ENCODE measurements at places on chromosomes 2 and 18. TPM values are rescaled to one million over a fixed set of nuclear protein-coding genes. Genes with fewer than 3 reads are reported as not detected.

- H3K4me1 ChIP-seq, result peaks cover 4% of the 10 kb centered on the region
- no peak overlapping the region for H3K27ac ChIP-seq
- no peak overlapping the region for H3K4me3 ChIP-seq
- peaks cover 4% of the 10 kb centered on the region for H3K36me3 ChIP-seq
- DNase-seq, result no peak
Measured at GRCh38 chr2:196989496-196989895, 63.0 kb upstream of the PGAP1 start.

GRCh38 chr2:75608684-75609333 is 37.8 kb upstream of the MRPL19 start:
- no peak overlapping the region for H3K27ac ChIP-seq
- no peaks in the 10 kb centered on the region for H3K27me3 ChIP-seq
- peaks cover 16% of the 10 kb centered on the region for H3K4me1 ChIP-seq
- peak; percentile 68 for DNase-seq
- no peaks in the 10 kb centered on the region for H3K36me3 ChIP-seq

DNA sequence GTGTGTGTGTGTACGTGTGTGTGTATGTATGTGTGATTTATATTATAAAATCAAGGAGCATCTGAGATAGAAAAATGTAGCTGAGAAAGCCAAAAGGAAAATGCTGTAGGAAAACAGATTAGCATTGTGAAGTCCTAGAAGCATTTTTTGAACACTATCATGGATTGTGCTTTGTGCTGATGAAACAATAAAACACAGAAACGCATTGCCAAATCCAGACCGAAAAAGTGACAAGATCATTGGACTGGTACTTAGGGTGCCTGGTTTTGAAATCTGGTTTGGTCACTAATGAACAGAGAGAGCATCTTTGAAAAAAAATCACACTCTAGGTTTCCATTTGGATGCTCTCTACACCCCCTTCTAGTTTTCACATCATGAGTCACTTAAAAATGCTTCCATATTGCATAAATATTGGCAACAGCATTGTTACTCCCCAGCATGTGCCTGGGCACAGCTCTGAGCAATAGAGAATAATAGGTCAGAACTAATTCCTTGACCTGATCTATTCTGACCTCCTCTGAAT is 214.6 kb upstream of the LRRTM1 start:
- no peaks in the 10 kb centered on the region for H3K4me1 ChIP-seq
- no peak overlapping the region for H3K4me3 ChIP-seq
- no peak for DNase-seq

DNA sequence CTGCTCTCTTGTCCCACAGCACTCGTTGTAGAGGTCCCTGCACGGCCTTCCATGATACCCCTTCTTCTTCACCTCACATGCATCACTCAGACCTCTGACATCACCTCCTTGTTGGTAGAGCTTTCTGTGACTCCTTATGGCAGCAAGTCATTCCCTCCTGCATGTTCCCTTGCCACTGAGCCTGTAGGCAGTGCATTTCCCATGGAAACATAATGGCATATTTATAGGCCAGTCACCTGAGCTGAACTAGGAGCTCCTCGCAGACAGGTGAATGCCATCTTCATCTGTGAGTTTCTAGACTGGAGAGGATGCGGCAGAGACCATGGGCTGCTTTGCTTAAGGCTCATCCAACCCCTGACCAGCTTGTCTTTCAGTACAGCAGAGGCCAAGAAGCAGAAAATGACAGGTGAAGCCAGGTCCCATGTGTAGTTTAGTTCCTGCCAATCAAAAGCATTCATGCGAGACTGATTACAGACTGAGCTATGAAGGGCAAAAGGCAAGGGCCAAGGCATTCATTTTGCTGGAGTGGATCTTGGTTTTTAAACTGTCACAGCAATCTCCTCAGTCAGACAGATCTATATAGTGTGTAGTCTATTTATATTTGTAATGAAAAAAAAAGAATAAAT is 59.4 kb upstream of the NEDD4L start:
- no peak overlapping the region for H3K27ac ChIP-seq
- no peak overlapping the region for H3K4me3 ChIP-seq
- H3K4me1 ChIP-seq, result peaks cover 8% of the 10 kb centered on the region
- H3K27me3 ChIP-seq, result no peaks in the 10 kb centered on the region
- no peak for DNase-seq
- H3K36me3 ChIP-seq, result no peaks in the 10 kb centered on the region

- no peak for DNase-seq
- H3K4me1 ChIP-seq, result no peaks in the 10 kb centered on the region
Measured at GRCh38 chr2:125330133-125330532, 1305.0 kb downstream of the CNTNAP5 start.

- H3K27ac ChIP-seq, result no peak overlapping the region
- H3K36me3 ChIP-seq, result no peaks in the 10 kb centered on the region
- no peaks in the 10 kb centered on the region for H3K27me3 ChIP-seq
- peak; percentile 72 for DNase-seq
- no peak overlapping the region for H3K4me3 ChIP-seq
- no peaks in the 10 kb centered on the region for H3K4me1 ChIP-seq
Measured at GRCh38 chr18:11553098-11553940, 56.1 kb upstream of the SLC35G4 start.

GRCh38 chr2:119068154-119068725 is 90.3 kb downstream of the C1QL2 start:
- H3K36me3 ChIP-seq, result no peaks in the 10 kb centered on the region
- H3K4me3 ChIP-seq, result no peak overlapping the region
- no peaks in the 10 kb centered on the region for H3K4me1 ChIP-seq
- no peak overlapping the region for H3K27ac ChIP-seq
- DNase-seq, result no peak

DNA sequence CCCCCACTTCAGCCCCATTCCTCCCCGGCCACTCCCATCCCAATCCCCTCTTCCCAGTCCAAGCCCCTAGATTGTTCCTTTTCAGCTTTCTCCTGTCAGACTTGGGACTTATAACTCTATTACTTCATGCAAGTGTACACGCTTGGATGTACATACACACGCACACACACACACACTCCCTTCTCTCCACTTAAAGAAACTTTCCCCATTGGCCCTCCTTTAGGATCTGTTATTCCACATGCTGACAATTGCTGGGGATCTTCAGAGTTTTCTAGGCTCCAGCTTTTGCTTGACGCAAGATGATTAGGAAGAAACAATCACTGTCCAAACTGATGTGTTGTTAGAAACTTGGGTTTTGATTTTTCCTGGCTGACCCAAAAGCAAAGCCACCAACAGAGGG is 75.4 kb downstream of the CDK15 start:
- no peaks in the 10 kb centered on the region for H3K36me3 ChIP-seq
- peak; percentile 69 for DNase-seq
- H3K4me3 ChIP-seq, result no peak overlapping the region

- DNase-seq, result no peak
- H3K36me3 ChIP-seq, result no peaks in the 10 kb centered on the region
- no peaks in the 10 kb centered on the region for H3K27me3 ChIP-seq
- H3K4me3 ChIP-seq, result no peak overlapping the region
Measured at GRCh38 chr2:54206596-54206995, 49.4 kb downstream of the TSPYL6 start.

DNA sequence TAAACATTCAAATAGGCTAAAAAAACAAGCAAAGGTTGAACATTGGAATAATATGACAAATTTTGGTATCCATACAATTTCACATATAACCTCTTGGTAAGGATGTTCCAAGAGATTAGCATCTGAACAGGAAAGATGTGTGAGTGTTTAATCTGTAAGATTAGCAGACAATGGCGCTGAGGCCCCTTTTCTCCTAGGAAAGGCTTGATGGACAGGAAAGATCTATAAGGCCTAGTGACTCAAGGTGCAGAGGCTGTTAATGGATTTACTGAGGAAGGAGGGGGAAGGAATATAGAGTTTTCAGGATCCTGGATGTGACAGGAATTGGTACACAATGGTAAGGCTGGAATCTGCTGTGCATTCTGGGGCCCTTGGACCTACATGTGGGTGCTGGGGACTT is 48.1 kb upstream of the SMAD2 start:
- DNase-seq, result no peak
- H3K27ac ChIP-seq, result no peak overlapping the region
- no peaks in the 10 kb centered on the region for H3K27me3 ChIP-seq

- H3K27me3 ChIP-seq, result peaks cover 13% of the 10 kb centered on the region
- H3K4me1 ChIP-seq, result no peaks in the 10 kb centered on the region
Measured at GRCh38 chr2:467543-467891, 179.6 kb upstream of the ALKAL2 start.

- H3K27ac ChIP-seq, result no peak overlapping the region
- DNase-seq, result no peak
- H3K27me3 ChIP-seq, result peaks cover 3% of the 10 kb centered on the region
- H3K4me1 ChIP-seq, result peaks cover 10% of the 10 kb centered on the region
Measured at GRCh38 chr18:12409469-12409868, 1.7 kb downstream of the PRELID3A start.

GRCh38 chr2:169767243-169767888 is 31.3 kb upstream of the SSB start:
- H3K4me3 ChIP-seq, result no peak overlapping the region
- DNase-seq, result peak; percentile 74
- peaks cover 19% of the 10 kb centered on the region for H3K27me3 ChIP-seq
- no peak overlapping the region for H3K27ac ChIP-seq

GRCh38 chr18:36889742-36890141 is 60.8 kb downstream of the KIAA1328 start:
- H3K4me3 ChIP-seq, result no peak overlapping the region
- H3K36me3 ChIP-seq, result no peaks in the 10 kb centered on the region
- no peak for DNase-seq
- H3K27me3 ChIP-seq, result no peaks in the 10 kb centered on the region
- H3K27ac ChIP-seq, result no peak overlapping the region

DNA sequence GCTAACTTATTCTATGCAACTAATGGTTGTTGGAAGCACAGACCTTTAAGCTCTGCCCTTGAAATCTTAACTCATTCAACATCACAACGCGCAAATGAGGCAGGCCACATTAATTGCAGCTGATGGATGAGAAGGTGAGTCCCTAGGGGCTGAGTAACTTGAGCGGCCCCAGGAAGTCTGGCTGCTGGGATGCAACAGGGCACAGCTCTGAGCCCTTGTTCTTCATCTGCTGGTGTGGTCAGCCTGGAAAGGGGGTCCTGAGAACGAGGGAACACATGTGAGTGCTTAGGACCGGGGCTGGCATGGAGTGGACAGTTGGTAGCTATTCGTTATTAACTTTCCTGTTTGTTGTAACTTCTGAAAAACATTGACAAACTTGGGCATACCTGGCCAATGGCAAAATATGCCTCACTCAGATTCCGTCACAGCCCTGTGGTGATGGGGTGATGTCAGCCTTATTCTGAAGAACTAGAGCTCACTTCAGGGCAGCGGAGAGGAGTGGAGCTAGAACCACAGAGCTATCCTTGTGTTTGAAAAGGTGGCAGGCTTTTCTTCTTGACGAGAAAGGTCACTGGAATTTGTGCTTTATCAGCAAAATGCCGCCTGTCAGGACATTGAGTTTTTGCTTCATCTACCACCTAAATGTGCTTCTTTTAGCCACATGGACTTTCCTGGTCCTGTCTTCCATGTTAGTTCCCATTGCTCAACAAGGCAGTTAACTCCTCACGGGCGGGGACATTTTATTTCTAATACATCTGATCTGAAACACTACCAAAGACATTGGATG is 145.9 kb upstream of the FHL2 start:
- no peak overlapping the region for H3K27ac ChIP-seq
- H3K27me3 ChIP-seq, result peaks cover 3% of the 10 kb centered on the region
- no peak overlapping the region for H3K4me3 ChIP-seq
- H3K36me3 ChIP-seq, result no peaks in the 10 kb centered on the region

DNA sequence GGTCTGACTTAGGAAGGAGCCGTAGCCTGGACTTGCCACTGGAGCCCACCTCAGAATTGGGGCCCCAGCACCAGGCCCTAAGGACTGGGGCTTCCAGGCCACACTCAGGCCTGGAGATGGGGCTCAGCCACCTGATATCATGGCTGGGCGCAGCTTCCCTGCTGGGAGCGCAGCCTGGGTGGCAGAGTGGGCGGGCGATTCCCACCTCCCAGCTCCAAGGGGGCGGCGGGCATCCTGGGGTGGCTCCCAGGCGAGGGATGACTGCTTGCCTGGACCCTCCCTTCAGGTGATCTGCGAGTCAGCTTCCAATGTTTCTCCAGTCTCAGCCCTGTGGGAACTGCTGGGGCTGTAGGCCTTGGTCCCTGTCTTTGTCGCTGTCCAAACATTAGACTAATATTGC is 20.1 kb downstream of the GPR35 start:
- H3K27ac ChIP-seq, result no peak overlapping the region
- peaks cover 13% of the 10 kb centered on the region for H3K27me3 ChIP-seq
- no peak for DNase-seq
- no peaks in the 10 kb centered on the region for H3K36me3 ChIP-seq

DNA sequence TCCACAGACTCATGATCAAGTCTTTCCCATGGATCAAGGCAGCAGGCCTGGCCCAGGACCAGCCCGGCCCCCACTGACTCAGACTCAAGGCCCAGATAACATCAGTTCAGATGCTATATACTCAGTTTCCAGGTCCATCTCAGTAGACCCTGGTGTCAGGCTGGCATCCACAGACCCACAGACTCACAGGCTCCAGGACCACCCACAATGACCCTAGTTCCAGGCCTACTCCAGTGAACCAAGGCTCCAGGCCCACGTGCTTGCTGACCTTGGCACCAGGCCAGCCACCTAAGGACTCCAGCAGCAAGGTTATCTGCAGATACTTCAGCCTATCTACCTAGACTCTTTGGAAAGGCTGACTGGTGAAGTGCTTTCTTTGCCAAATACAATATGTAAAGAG is 51.0 kb downstream of the KCNH7 start:
- H3K36me3 ChIP-seq, result no peaks in the 10 kb centered on the region
- no peaks in the 10 kb centered on the region for H3K27me3 ChIP-seq
- H3K4me1 ChIP-seq, result no peaks in the 10 kb centered on the region
- H3K27ac ChIP-seq, result no peak overlapping the region

GRCh38 chr2:120638450-120638849 is 97.2 kb upstream of the GLI2 start:
- no peak overlapping the region for H3K27ac ChIP-seq
- H3K36me3 ChIP-seq, result no peaks in the 10 kb centered on the region
- no peak overlapping the region for H3K4me3 ChIP-seq
- H3K4me1 ChIP-seq, result peaks cover 7% of the 10 kb centered on the region
- no peaks in the 10 kb centered on the region for H3K27me3 ChIP-seq
- no peak for DNase-seq

GRCh38 chr2:26561918-26562810 is 79.0 kb downstream of the CIB4 start:
- H3K4me1 ChIP-seq, result peaks cover 9% of the 10 kb centered on the region
- H3K27ac ChIP-seq, result no peak overlapping the region
- peaks cover 6% of the 10 kb centered on the region for H3K27me3 ChIP-seq
- DNase-seq, result peak; percentile 88

- no peaks in the 10 kb centered on the region for H3K27me3 ChIP-seq
- no peak overlapping the region for H3K4me3 ChIP-seq
- no peak overlapping the region for H3K27ac ChIP-seq
Measured at GRCh38 chr2:83967854-83968253, 491.2 kb downstream of the SUCLG1 start.

GRCh38 chr2:25055376-25055920 is 13.6 kb downstream of the EFR3B start:
- H3K4me3 ChIP-seq, result no peak overlapping the region
- no peak overlapping the region for H3K27ac ChIP-seq
- no peaks in the 10 kb centered on the region for H3K36me3 ChIP-seq
- no peaks in the 10 kb centered on the region for H3K27me3 ChIP-seq

The AGXT gene
- 0.61 TPM for total RNA-seq

The GATA6 gene
- 32.1 TPM for total RNA-seq

The SERPINB4 gene
- 0.34 TPM for total RNA-seq

The POTEJ gene
- total RNA-seq, result 1.8 TPM

The IMMT gene
- total RNA-seq, result 51.2 TPM

The LYPD6 gene
- total RNA-seq, result 0.80 TPM

The TUBB8B gene
- total RNA-seq, result not detected

The SERPINB12 gene
- not detected for total RNA-seq

The SOWAHC gene
- total RNA-seq, result 15.2 TPM

The ANKRD62 gene
- total RNA-seq, result 0.09 TPM
